ENCODE measurements at places on chromosomes 6 and 20. TPM values are rescaled to one million over a fixed set of nuclear protein-coding genes. Genes with fewer than 3 reads are reported as not detected.
A peak's percentile ranks its signal among the peaks of the same experiment; 100 is the strongest.

DNA sequence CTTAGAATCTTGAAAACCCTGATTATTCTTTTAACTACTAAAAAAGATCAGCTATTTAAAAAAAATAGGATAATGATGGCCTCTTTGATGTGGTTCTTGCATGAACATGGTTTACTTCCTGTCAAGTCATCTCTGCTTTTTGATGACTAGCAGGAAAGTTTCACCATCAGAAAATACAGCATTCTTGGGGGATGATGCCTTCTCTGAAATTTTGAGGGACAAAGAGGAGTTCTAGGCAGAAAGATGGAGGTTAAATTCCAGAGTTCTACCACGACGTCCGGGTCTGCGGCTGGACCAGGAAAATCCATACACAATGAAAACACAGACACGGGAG is 130.4 kb downstream of the OLIG3 start:
- no peak overlapping the region for H3K4me3 ChIP-seq

DNA sequence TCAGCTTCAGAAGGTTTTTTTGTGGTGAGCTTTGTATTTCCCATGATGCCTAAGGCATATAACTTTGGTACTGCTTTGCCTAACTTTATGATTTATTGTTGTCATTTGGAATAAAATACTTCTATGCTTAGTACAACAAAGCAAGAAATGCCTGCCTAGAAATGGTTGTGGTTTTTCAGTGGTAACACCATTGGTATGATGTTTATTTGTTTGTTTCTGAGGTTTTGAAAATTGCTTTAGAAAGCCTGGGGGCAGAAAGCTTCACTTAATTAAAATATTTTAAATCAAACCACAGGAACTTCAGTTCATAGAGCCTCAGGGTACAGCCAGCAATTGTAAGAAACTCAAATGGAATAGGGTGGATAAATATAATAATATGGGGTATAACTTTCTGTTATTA is 351.2 kb upstream of the MAP3K7 start:
- DNase-seq = no peak
- no peak overlapping the region for H3K27ac ChIP-seq
- H3K4me3 ChIP-seq = no peak overlapping the region
- no peaks in the 10 kb centered on the region for H3K4me1 ChIP-seq
- H3K36me3 ChIP-seq = no peaks in the 10 kb centered on the region

GRCh38 chr6:7145885-7146828 is 38.4 kb downstream of the RREB1 start:
- DNase-seq = no peak
- H3K4me3 ChIP-seq = no peak overlapping the region
- H3K27me3 ChIP-seq = no peaks in the 10 kb centered on the region
- no peaks in the 10 kb centered on the region for H3K36me3 ChIP-seq

DNA sequence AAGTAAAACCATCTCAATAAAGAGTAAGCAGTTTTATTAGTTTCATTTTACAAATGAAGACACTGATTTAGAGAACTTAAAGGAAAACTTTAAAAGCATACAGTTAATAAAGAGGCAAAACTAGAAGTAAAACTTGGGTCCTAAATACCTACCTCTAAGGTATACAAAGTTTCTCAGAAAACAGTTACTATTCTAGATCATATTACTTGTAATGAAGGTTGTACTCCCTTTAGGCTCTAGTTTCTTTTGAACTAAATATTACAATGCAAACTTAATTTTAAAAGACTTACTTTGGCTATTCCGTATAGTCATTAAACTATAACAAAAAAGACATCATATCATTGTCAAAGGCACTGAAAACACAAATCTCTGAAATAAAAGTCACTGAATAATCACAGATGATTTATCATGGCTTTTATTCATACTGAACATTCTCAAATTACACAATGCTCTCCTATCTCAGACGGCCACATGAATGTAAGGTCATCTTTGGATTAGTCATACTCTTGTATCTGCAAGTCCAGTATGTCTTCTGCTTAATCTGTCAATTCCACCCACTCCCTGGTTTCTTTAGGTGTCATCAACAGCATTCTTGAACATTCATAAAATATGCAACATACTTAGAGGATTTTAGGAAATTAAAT is 361.6 kb upstream of the RUNX2 start:
- H3K27ac ChIP-seq = no peak overlapping the region
- no peaks in the 10 kb centered on the region for H3K4me1 ChIP-seq
- no peaks in the 10 kb centered on the region for H3K27me3 ChIP-seq
- DNase-seq = no peak

GRCh38 chr6:69285054-69285453 is 511.8 kb downstream of the LMBRD1 start:
- no peaks in the 10 kb centered on the region for H3K36me3 ChIP-seq
- H3K27me3 ChIP-seq = no peaks in the 10 kb centered on the region
- H3K27ac ChIP-seq = no peak overlapping the region
- H3K4me1 ChIP-seq = no peaks in the 10 kb centered on the region
- no peak overlapping the region for H3K4me3 ChIP-seq
- DNase-seq = no peak

- no peak overlapping the region for H3K4me3 ChIP-seq
- H3K36me3 ChIP-seq = no peaks in the 10 kb centered on the region
- no peaks in the 10 kb centered on the region for H3K4me1 ChIP-seq
- no peaks in the 10 kb centered on the region for H3K27me3 ChIP-seq
These were observed 231.9 kb downstream of the PKHD1 start for GRCh38 chr6:51855310-51856082.

DNA sequence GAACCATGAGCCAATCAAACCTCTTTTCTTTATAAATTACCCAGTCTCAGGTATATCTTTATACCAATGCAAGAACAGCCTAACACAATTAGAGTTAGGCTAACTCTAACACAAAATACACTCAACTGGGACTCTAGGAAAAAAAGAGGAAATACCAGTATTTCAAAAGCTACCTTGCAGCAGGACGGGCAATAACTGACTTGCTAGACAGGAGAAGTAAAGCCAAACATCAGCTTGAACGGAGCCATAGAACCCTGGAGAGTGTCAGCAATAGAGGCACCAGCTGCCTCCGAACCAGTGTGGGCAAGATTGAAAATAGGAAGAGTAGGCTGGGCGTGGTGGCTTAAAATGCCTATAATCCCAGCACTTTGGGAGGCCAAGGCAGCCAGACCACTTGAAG is 162.0 kb upstream of the SOX4 start:
- no peak for DNase-seq
- H3K4me1 ChIP-seq = no peaks in the 10 kb centered on the region
- H3K4me3 ChIP-seq = no peak overlapping the region
- H3K27ac ChIP-seq = no peak overlapping the region
- no peaks in the 10 kb centered on the region for H3K27me3 ChIP-seq
- H3K36me3 ChIP-seq = no peaks in the 10 kb centered on the region

- H3K27ac ChIP-seq = no peak overlapping the region
- no peaks in the 10 kb centered on the region for H3K27me3 ChIP-seq
- H3K4me3 ChIP-seq = no peak overlapping the region
- H3K36me3 ChIP-seq = no peaks in the 10 kb centered on the region
- no peaks in the 10 kb centered on the region for H3K4me1 ChIP-seq
- no peak for DNase-seq
These were observed 29.5 kb downstream of the KIF25 start for GRCh38 chr6:168026925-168027324.

DNA sequence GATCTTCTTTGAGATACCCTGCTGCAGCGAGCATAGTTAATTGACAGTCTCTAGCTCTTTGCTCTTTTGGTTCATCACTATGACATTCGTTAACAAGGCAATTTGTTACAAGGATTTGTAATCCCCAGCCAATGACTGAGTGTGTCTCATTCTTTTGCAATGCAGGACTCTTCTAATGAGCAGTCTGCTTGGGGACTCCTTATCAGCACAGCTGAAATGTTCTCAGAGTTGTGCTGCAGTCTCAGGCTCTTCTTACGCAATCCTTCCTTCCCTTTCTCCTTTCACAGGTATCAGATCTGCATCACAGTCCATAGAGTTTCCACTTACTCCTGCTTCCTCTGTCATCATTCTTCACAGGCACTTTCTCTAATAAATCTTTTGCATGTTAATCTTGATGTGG is 161.2 kb upstream of the OGFRL1 start:
- H3K27me3 ChIP-seq = no peaks in the 10 kb centered on the region
- H3K27ac ChIP-seq = no peak overlapping the region
- no peak overlapping the region for H3K4me3 ChIP-seq
- H3K4me1 ChIP-seq = no peaks in the 10 kb centered on the region

- no peaks in the 10 kb centered on the region for H3K4me1 ChIP-seq
- no peak overlapping the region for H3K4me3 ChIP-seq
- H3K27ac ChIP-seq = no peak overlapping the region
- DNase-seq = no peak
These were observed 387.8 kb downstream of the TAF4 start for GRCh38 chr20:61677928-61678327.

DNA sequence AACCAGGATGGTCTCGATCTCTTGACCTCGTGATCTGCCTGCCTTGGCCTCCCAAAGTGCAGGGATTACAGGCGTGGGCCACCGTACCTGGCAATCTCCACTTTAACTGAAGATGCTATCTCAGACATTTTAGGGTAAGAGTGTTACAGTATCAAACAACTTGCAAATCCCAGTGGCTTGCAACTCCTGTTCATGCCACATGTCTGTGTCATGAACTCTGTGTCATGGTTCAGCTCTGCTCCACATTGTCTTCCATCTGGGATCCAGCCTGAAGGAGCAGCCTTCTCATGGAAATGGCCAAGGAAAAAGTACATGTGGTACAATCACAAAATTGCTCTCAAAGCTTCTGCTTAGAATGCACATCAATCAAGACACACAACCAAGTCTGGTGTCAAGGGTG is 114.9 kb downstream of the MAP3K5 start:
- H3K27me3 ChIP-seq = no peaks in the 10 kb centered on the region
- H3K4me3 ChIP-seq = no peak overlapping the region
- DNase-seq = no peak
- H3K36me3 ChIP-seq = peaks cover 3% of the 10 kb centered on the region
- no peaks in the 10 kb centered on the region for H3K4me1 ChIP-seq
- no peak overlapping the region for H3K27ac ChIP-seq

DNA sequence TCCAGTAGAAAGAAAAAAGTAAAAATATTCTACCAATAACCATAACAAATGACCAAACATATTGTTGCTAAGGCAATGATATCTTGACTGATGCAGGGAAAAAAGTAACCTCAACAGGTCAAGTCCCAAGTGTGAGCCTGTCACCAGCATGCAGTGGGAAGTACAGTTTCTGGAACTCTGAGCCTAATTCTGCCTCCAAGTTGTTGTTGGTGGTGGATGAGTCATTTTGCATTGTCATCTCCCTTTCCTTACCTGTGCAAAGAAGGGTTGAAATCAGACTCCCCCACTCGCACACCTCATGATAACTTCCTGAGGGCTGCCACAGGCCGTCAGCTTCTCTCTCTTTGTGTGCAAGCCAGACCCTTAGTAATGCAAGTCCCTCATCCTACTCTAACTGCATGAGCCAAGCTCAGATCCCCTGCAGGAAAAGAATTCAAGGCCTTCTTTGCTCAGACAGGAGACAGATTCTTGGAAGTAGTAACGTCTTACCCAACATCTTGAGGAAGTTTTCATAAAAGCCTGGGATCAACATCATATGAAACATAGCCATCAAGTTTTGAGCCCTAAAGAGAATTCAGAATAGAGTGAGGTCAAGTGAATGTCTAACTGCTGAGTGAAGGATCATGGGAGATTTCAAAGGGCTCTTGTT is 207.6 kb upstream of the FOXA2 start:
- H3K4me3 ChIP-seq = no peak overlapping the region
- no peak overlapping the region for H3K27ac ChIP-seq
- H3K36me3 ChIP-seq = no peaks in the 10 kb centered on the region
- no peaks in the 10 kb centered on the region for H3K27me3 ChIP-seq
- H3K4me1 ChIP-seq = no peaks in the 10 kb centered on the region
- DNase-seq = no peak

- no peak overlapping the region for H3K4me3 ChIP-seq
- no peak overlapping the region for H3K27ac ChIP-seq
- H3K27me3 ChIP-seq = no peaks in the 10 kb centered on the region
- peaks cover 2% of the 10 kb centered on the region for H3K36me3 ChIP-seq
- DNase-seq = no peak
These were observed 107.0 kb downstream of the HUS1B start for GRCh38 chr6:549906-550305.

DNA sequence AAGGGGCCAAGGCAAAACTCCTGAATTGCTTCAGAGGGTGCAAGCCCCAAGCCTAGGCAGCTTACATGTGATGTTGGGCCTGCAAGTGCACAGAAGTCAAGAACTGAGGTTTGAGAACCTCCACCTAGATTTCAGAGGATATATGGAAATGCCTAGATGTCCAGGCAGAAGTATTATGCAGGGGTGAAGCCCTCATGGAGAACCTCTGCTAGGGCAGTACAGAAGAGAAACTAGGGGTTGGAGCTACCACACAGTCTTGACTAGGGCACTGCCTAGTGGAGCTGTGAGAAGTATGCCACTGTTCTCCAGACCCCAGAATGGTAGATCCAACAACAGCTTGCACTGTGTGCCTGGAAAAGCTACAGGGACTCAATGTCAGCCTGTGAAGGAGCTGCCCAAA is 179.7 kb upstream of the GJE1 start:
- H3K27ac ChIP-seq = no peak overlapping the region
- no peak overlapping the region for H3K4me3 ChIP-seq
- DNase-seq = no peak
- H3K36me3 ChIP-seq = no peaks in the 10 kb centered on the region

- H3K27ac ChIP-seq = no peak overlapping the region
- no peaks in the 10 kb centered on the region for H3K27me3 ChIP-seq
- peaks cover 7% of the 10 kb centered on the region for H3K4me1 ChIP-seq
- H3K4me3 ChIP-seq = no peak overlapping the region
- H3K36me3 ChIP-seq = no peaks in the 10 kb centered on the region
- no peak for DNase-seq
These were observed 87.8 kb upstream of the ARMC2 start for GRCh38 chr6:108760126-108761050.

- peak overlapping the region; percentile 79 for H3K27ac ChIP-seq
- no peaks in the 10 kb centered on the region for H3K36me3 ChIP-seq
- no peak for DNase-seq
- no peak overlapping the region for H3K4me3 ChIP-seq
- H3K27me3 ChIP-seq = no peaks in the 10 kb centered on the region
These were observed 125.1 kb upstream of the COL21A1 start for GRCh38 chr6:56372406-56372995.

- DNase-seq = no peak
- no peaks in the 10 kb centered on the region for H3K27me3 ChIP-seq
- H3K36me3 ChIP-seq = no peaks in the 10 kb centered on the region
- H3K4me1 ChIP-seq = peaks cover 4% of the 10 kb centered on the region
- H3K27ac ChIP-seq = no peak overlapping the region
These were observed 107.5 kb downstream of the TMEM170B start for GRCh38 chr6:11645016-11645415.

WFDC10B gene
- not detected for total RNA-seq

ATRN gene
- total RNA-seq = 33.4 TPM

ZBTB46 gene
- total RNA-seq = 22.7 TPM

ZBTB9 gene
- total RNA-seq = 3.0 TPM

ISM1 gene
- 94.9 TPM for total RNA-seq

ARMH2 gene
- not detected for total RNA-seq

LPA gene
- total RNA-seq = not detected

SRC gene
- 51.3 TPM for total RNA-seq

TMC2 gene
- total RNA-seq = 0.15 TPM
